Activated CD8-positive, alpha-beta T cell treated with anti-CD3 and anti-CD28 coated beads for 36 hours (primary cell): ENCODE measurements at places on chromosomes 16 and 17. TPM values are rescaled to one million over a fixed set of nuclear protein-coding genes. Genes with fewer than 3 reads are reported as not detected.

DNA sequence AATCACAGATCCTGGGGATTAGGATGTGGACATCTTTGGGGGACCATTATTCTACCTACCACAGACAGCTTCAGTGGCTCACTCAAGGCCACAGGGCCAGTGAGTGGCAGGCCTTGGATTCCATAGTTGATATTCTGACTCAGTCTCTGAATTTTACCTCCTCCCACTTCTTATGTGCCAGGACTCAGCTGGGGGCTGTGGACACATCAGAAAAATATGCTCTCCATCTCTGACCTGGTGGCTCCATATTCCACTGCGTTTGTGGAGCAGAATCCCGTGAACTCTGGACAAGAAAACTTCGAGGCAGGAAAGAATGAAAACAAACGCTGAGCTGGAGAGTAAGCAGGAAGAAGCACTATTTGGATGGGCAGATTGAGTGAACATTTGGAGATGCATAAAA is 301.8 kb upstream of the MAF start:
- H3K27ac ChIP-seq: no peak overlapping the region
- no peak for DNase-seq
- no peaks in the 10 kb centered on the region for H3K36me3 ChIP-seq
- H3K4me3 ChIP-seq: no peak overlapping the region
- no peaks in the 10 kb centered on the region for H3K27me3 ChIP-seq

DNA sequence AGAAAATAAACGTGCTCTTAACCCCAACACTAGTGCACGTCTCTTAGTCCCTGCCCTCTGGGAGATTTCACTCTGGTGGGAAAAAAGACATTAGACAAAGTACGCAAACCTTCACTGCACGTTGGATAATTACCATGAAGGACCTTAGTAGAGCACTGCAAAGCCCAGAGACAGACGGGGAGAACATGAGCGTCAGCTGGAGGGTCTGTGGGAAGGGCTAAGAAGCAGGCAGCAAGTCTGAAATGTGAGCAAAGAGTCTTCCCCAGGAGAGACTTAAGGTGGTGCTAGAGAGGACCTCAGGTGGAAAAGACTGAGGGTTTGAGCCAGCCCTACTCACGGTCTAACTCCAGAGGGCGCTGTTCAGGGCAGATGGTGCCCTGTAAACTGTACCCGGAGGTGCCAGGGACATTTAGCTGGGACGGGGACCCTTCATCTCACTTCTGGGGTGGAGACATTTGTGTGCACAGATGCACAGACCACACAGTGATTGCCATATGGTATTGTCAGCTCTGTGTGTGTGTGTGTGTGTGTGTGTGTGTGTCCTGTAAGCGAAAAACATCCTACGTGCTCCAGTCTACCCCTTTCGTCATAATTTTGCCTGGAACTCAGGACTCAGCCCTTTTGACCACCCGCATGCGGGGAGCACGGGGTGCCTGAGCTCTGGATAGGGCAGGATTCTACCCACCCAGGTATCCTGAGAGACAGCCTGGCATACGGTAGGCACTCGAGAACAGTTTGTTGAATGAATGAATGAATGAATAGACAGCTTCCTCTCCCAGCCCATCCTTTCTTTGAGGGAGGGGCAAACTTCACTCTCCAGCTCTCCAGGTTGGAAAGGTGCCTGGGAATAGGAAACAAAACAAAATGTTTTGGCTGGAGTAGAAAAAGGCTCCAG is 10.1 kb upstream of the STAC2 start:
- H3K27ac ChIP-seq: no peak overlapping the region
- peaks cover 2% of the 10 kb centered on the region for H3K27me3 ChIP-seq
- peaks cover 35% of the 10 kb centered on the region for H3K4me1 ChIP-seq
- H3K36me3 ChIP-seq: no peaks in the 10 kb centered on the region
- H3K4me3 ChIP-seq: no peak overlapping the region

DNA sequence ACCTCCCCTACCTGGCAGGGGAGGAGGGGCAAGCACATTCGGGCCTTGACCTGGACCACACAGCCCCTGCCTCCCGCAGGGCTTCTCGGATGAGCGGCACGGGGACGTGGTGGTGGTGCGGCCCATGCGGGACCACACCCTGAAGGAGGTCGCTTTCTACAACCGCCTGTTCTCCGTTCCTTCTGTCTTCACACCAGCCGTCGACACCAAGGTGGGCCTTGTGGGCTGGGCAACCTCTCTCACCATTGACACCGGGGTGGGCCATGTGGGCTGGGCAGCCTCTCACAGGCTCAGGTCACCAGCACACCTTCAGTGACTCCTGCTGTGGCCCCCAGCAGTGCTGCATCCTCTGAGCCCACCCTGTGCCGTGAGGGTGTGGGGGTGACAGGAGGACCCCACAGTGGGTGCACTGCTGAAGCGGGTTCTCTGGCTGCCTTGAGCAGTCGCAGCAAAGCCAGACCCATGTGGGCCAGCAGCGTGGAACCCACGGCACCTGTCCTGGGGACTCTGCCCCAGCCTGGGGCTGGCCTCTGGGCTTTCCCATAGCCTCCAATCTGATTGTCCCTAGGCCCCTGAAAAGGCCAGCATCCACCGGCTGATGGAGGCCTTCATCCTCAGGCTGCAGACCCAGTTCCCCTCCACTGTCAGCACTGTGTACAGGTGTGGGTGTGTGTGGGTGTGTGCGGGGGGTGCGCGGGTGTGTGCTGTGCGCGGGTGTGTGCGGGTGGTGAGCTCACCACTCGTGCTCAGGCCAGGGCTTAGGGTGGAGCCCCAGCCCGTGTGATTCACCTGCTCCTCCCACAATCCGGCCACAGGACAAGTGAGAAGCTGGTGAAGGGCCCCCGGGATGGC is 7.5 kb downstream of the CTU2 start:
- H3K36me3 ChIP-seq: peaks cover 14% of the 10 kb centered on the region
- H3K4me1 ChIP-seq: no peaks in the 10 kb centered on the region
- DNase-seq: no peak
- H3K27ac ChIP-seq: no peak overlapping the region
- no peak overlapping the region for H3K4me3 ChIP-seq
- no peaks in the 10 kb centered on the region for H3K27me3 ChIP-seq

MRPL10 gene
- total RNA-seq: 67.0 TPM

DNA sequence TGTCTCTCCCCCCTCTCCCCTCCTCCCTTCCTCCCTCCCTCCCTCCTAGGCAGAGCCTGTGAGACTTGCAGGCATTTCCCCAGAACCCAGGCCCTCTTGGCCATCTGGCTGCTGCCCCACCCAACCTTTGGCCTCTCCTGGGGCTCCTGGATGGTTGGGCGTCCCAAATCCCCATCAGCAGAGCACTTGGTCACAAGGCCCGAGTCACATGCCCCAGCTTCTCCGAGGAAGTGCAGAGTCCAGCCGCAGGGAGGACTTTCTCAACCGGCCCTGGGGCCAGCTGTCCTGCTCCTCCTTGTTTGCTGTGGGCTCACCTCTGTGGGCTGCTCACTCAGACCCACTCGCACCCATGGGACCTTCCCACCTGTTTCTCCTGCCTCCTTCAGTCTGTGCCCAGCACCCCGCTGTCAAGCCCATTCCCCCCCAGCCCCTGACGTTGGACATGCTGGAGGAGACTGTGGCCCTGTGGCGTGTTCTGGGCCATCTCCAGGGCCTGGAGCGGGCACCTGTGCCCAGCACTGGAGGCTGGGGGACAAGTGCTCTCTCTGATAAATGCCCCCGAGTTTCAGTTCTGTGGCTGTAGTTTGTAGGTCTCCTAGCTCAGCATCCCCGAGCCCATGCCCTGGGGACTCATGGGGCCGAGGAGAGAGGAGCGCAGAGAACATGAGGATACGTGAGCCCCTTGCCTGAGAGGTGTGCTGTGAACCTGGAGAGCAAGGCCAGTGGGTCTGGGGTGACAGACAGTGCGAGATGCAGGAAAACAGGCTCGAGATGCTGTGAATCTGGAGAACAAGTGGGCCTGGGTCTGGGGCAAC is 42.3 kb upstream of the ZNF750 start:
- peak overlapping the region; percentile 93 for H3K27ac ChIP-seq
- H3K4me3 ChIP-seq: peak overlapping the region; percentile 71
- no peak for DNase-seq
- no peaks in the 10 kb centered on the region for H3K27me3 ChIP-seq

GRCh38 chr16:57589374-57589773 is 39.1 kb upstream of the ADGRG1 start:
- H3K4me3 ChIP-seq: no peak overlapping the region
- no peak for DNase-seq
- peaks cover 61% of the 10 kb centered on the region for H3K4me1 ChIP-seq
- peak overlapping the region; percentile 49 for H3K27ac ChIP-seq
- no peaks in the 10 kb centered on the region for H3K27me3 ChIP-seq

CLDN9 gene
- total RNA-seq: not detected

SLC2A4 gene
- 0.25 TPM for total RNA-seq

CPNE7 gene
- 9.5 TPM for total RNA-seq

GRCh38 chr16:77231047-77231446 is 31.8 kb downstream of the SYCE1L start:
- no peak overlapping the region for H3K4me3 ChIP-seq
- no peaks in the 10 kb centered on the region for H3K4me1 ChIP-seq
- H3K27me3 ChIP-seq: peaks cover 24% of the 10 kb centered on the region
- no peak for DNase-seq
- no peaks in the 10 kb centered on the region for H3K36me3 ChIP-seq

RND2 gene
- not detected for total RNA-seq

DNA sequence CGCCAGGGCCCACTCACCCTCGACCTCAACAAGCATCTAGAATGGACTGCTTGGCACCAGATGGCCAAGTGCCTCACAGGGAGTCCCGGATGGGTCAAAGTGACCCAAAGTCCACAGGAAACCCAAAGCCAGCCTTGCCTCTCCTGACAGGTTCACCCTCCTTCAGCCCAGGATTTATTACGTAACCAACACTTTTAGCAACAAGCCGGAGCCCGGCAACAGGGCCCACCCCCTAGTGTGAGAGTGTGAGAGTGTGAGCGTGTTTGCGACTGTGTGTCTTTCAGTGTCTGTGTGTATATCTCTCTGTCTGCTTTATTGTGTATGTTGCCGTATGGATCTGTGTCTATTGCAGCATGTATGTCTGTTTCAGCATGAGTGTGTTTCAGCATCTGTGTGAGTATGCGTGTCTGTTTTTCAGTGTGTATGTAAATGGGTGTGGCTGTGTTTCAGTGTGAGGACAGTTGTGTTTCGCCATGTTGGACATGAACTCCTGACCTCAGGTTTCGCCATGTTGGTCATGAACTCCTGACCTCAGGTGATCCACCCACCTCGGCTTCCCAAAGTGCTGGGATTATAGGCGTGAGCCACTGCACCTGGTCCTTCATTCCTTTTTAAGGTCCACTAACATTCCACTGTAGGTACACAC is 13.7 kb upstream of the PEMT start:
- no peaks in the 10 kb centered on the region for H3K27me3 ChIP-seq
- no peak overlapping the region for H3K4me3 ChIP-seq
- H3K27ac ChIP-seq: no peak overlapping the region
- DNase-seq: no peak
- no peaks in the 10 kb centered on the region for H3K4me1 ChIP-seq

DNA sequence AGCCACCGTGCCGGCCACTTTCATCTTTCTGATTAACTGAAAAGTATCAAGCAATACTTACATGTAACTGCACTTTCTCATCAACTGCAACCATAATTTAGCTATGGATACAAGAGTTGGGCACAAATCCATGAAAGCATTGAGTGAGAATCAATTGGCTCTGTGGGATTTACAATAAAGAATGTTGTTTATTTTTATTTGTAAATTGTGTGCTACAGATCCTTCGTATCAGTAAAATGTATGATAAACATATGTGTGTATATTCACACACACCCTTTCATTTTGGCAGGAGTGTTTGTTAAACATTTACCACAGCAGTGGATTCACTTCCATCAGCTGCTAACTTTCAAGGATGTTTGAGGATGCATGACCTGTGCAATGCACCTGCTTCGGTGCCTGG is 411.0 kb downstream of the WWOX start:
- no peaks in the 10 kb centered on the region for H3K27me3 ChIP-seq
- H3K4me1 ChIP-seq: no peaks in the 10 kb centered on the region
- H3K36me3 ChIP-seq: no peaks in the 10 kb centered on the region
- H3K4me3 ChIP-seq: no peak overlapping the region
- DNase-seq: no peak
- no peak overlapping the region for H3K27ac ChIP-seq

DNA sequence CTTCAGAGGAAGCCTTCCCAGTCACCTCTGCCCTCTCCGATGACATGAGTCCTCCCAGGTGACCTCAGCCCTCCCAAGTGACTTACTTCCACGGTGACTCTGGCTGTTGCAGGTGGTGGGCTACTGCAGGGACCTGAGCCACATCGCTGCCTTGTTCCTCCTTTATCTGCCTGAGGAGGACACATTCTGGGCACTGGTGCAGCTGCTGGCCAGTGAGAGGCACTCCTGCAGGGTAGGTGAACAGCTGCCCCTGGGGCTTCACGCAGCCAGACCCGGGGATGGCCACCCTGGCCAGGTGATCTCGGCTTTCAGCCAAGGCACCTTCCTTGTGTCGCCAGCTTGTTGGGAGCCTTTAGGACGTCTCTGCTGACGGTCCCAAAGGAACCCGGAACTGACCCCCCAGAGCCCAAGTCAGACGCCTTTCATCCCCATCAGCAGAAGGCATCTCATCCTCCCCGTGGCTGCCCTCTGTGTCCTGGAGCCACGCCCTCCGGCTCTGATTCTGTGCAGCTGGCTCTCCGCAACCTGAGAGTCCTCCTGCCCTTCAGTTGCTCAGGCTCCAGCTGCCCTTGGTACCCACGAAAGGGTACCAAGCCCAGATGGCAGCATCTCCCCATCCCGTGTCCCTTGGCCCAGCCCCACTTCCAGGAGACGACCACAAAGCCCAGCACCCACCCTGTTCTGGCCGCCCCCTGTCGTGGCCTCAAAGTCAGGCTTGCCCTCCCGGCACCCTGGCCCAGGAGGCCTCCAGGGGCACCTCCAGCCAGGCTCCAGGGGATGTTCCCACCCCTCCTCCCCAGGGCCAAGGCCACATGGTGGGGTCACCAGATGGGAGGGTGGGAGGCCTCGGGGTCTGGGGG is 81.7 kb downstream of the GOSR1 start:
- H3K27ac ChIP-seq: no peak overlapping the region
- no peaks in the 10 kb centered on the region for H3K27me3 ChIP-seq
- H3K4me3 ChIP-seq: no peak overlapping the region

GRCh38 chr17:80781807-80782277 is 209.8 kb upstream of the CHMP6 start:
- no peaks in the 10 kb centered on the region for H3K27me3 ChIP-seq
- peak overlapping the region; percentile 60 for H3K4me3 ChIP-seq
- H3K27ac ChIP-seq: peak overlapping the region; percentile 91
- DNase-seq: no peak
- H3K4me1 ChIP-seq: peaks cover 83% of the 10 kb centered on the region
- peaks cover 34% of the 10 kb centered on the region for H3K36me3 ChIP-seq

GJD3 gene
- total RNA-seq: not detected
